ENCODE measurements at places on chromosomes 5 and 9.

DNA sequence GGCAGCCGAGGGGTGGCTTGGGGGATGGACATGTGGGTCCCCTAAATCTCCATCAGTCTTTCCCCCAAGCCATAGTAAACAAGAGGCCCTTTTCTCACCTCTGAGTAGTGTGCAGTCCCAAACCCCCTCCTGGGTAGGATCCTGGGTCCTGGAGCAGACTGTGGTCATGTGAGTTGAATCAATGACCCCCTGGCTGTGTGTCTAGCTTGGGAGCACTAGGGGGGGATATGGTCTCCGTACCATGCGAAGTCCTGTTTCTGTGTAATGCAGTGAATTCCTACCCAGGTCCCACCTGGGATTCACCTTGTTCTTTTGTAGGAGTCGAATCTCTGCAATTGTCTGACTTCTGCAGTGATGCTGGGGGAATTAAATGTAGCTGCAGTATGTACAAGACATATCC is 66.2 kb downstream of the FGF18 start:
- H3K36me3 ChIP-seq: no peaks in the 10 kb centered on the region
- H3K4me3 ChIP-seq: no peak overlapping the region
- no peaks in the 10 kb centered on the region for H3K27me3 ChIP-seq
- H3K4me1 ChIP-seq: no peaks in the 10 kb centered on the region
- H3K27ac ChIP-seq: no peak overlapping the region

- no peak overlapping the region for H3K4me3 ChIP-seq
- no peaks in the 10 kb centered on the region for H3K36me3 ChIP-seq
- H3K27me3 ChIP-seq: no peaks in the 10 kb centered on the region
- no peaks in the 10 kb centered on the region for H3K4me1 ChIP-seq
- no peak overlapping the region for H3K27ac ChIP-seq
Measured at GRCh38 chr9:75910731-75911130, 20.3 kb downstream of the PCSK5 start.

DNA sequence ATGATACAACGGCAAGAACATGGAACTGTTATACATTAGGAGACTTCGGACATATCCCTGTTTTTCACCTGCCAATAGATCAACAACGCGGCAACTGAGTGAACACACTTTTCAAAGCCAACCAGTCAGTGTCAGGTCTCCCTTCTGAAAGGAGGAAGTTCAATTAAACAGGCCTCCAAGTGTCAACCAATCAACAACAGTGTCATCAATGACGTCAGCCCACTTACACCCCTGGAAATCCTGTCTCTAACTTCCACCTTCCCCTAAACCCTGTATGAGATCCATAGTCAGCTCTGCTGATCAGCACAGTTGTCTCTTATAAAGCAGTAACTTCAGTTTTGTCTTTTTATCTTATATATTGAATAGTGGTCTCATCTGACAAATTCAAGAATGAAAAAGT is 36.6 kb downstream of the DMRT3 start:
- H3K36me3 ChIP-seq: no peaks in the 10 kb centered on the region
- H3K4me1 ChIP-seq: no peaks in the 10 kb centered on the region
- no peak overlapping the region for H3K27ac ChIP-seq
- H3K4me3 ChIP-seq: no peak overlapping the region

DNA sequence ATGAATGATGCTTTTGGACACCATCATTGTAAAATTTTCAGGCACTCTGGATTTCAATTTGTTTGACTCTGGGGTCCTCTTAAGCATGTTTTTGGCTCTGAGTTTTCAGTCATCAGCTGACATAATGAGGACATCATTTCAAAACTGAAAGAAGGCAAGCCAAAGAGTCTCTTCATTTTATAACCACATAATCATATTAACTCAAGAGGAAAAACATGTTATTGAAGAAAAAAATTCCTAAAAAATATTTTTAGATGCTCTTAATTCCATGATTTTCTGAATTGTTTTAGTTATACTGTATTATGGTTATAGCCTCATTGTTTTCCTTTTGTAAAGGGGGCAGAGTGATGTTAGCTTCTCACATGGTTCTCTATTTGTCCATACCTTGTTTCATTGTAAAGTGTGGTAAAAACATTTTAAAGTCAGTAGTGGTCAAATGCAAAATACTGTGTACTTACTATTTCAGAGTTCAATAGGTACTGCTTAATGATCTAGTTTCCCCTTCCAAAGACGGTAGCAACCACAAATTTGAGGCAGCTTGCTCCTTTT is 472.1 kb downstream of the DMRT2 start:
- DNase-seq: no peak
- no peak overlapping the region for H3K27ac ChIP-seq
- no peaks in the 10 kb centered on the region for H3K4me1 ChIP-seq

DNA sequence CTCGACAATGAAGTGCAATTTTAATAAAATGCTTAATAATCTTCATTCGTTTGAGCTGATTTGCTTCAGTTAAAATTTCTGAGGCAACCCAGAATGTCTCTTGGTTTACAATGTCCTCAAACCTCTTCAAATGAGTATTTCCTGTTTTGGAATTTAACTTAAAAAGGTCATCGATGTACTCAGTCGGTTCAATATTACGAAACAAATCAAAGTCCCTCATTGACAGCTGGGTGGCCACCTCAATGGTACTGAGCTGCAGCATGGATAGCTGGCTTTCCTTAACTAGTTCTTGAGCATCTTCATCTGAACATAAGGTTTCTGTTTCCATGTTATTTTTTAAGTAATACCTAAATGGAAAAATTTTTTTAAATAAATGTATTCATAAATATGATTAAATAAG is 173.3 kb downstream of the RAPGEF6 start:
- H3K27ac ChIP-seq: no peak overlapping the region
- no peak for DNase-seq
- no peaks in the 10 kb centered on the region for H3K4me1 ChIP-seq

GRCh38 chr9:105475302-105475701 is 27.5 kb downstream of the FSD1L start:
- H3K27me3 ChIP-seq: no peaks in the 10 kb centered on the region
- H3K36me3 ChIP-seq: no peaks in the 10 kb centered on the region
- no peak overlapping the region for H3K27ac ChIP-seq
- no peaks in the 10 kb centered on the region for H3K4me1 ChIP-seq

DNA sequence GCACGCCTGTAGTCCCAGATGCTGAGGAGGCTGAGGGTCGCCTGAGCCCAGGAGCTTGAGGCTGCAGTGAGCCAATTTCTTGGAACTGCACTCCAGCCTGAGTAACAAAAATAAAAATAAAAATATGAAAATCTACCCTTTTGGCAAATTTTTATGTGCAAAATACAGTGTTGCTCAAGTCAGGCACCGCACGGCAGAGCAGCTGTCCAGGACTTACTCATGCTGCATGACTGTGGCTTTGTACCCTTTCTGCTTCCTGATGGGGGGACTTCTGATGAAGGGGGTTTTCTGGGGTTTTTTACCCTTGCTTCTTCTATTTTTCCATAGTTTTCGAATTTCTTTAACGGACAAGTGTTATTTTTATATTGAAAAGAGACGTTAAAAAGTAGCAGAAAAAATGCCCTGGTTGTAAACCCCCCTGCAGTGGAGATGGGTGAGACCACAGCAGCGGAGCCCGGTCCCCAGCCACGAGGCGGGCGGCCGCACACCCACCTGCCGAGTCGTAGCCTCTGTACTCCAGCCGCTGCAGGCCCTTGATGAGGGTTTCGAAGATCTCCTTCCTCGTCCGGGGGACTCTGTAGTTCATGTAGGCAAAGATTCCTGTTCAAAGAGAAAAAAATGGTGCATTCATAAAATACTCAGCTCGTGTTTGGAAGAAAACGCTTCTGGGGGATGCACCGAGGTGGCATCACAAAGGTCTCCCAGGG is 15.0 kb downstream of the GFPT2 start:
- peaks cover 34% of the 10 kb centered on the region for H3K36me3 ChIP-seq
- no peak overlapping the region for H3K27ac ChIP-seq
- no peaks in the 10 kb centered on the region for H3K4me1 ChIP-seq
- H3K4me3 ChIP-seq: no peak overlapping the region
- DNase-seq: no peak

DNA sequence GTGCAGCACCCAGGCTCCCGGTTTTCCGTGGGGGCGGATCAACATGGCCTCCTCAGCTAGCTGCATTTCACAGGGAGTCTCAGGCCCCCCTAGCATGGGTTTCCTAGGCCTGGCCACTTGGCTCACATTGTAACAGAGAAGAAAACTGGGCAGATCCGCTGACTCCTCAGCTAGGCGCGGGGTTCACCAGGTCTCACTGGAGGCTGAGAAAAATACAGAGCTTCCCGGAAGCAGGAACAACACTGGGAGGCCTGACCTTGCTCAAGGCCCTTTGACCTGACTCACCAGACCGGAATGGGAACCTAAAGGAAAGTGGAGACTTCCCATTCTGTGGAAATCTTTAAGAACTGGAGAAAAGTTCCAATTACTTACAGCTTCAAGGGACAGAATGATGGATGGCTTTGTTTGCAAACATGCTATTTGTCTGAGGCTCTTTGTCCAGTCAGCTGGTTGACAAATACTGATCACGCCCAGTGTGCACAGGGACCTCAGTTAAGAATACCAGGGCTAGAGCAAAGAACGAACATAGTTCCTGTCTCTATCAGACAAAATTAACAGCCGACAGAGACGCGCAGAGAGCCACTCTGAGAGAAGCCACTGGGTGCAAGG is 88.7 kb upstream of the LRRTM2 start:
- H3K4me3 ChIP-seq: no peak overlapping the region
- peaks cover 26% of the 10 kb centered on the region for H3K4me1 ChIP-seq
- no peak for DNase-seq
- H3K36me3 ChIP-seq: no peaks in the 10 kb centered on the region
- no peak overlapping the region for H3K27ac ChIP-seq

DNA sequence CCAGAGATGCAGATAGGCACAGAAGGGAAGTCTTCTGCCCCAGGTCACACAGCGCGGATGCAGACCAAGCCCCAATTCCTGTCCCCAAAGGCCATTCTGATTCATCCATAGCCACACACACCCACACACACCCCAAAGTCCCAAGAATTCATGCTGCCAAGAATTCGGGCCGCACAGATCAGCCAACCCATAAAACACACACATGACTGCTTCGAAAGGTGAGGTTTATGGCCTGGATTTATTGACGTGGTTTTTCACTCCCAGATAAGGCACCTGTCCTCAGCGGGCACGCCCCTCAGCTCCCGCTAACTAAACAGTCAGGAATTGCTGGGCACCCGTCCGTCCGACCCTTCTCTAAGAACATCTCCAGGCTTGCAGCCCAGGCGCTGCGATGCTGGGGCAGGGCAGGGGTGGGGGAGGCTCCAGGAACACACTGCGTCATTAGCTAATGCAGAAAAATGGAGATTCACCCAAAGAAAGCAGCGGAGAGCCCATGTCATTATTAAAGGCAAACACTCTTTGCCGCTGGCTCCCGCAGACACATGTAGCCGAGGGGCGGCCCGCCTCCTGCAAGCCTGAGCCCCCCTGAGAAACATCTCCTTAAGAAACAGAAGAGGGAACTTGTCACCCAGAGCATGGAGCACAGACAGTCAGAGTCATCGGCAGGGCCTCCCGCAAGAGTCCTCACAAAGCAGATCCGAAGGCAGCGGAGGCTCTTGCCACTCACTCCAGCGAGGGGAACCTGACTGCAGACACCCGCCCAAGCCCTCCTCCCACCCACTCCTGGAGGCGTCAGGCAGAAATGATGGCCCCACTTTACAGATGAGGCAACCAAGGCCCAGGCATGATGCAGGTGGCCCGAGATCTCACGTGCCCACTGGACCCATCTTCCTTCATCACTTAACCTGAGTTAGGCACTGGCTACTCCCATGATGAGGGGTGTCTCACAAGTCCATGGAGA is 19.9 kb downstream of the VAV2 start:
- H3K27ac ChIP-seq: no peak overlapping the region
- no peaks in the 10 kb centered on the region for H3K36me3 ChIP-seq
- no peak for DNase-seq
- no peaks in the 10 kb centered on the region for H3K27me3 ChIP-seq

DNA sequence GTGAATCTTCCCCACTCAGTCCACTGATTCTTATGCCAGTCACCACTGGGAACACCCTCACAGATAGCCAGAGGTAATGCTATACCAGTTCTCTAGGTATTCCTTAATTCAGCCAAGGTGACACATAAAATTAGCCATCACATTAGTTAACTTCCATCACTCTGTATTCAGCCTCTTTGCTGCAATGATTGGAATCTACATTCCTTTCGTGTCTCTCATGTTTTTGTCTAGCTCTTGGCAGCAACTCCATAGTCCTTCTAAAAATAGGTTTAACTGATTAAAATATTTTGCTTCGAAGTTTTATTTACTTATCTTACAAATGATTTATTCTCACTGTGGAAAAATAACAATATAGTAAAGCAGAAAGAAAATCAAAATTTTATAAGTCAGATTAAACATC is 19.6 kb upstream of the RNF20 start:
- H3K27ac ChIP-seq: no peak overlapping the region
- peaks cover 18% of the 10 kb centered on the region for H3K4me1 ChIP-seq
- no peaks in the 10 kb centered on the region for H3K36me3 ChIP-seq
- no peak for DNase-seq

DNA sequence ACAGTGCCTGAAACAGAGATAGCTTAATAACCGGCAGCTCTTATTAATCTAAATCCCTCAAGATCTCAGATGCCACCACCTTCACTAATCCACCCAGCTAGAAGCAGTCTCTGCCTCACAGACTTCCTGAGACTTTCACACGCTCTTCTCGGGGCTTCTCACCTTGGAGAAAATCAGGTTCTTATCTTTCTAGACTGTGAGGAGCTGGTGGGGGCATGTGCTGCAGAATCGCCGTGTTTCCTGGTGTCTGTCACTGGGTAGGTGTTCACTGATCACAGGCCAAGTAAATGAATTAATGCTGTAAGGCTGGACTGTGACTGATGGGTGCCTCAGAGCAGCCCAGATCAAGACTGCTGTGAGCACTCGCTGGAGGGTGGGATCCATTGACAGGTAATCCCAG is 101.7 kb downstream of the PSD2 start:
- H3K36me3 ChIP-seq: no peaks in the 10 kb centered on the region
- no peak overlapping the region for H3K4me3 ChIP-seq
- no peaks in the 10 kb centered on the region for H3K27me3 ChIP-seq
- no peak for DNase-seq
- no peak overlapping the region for H3K27ac ChIP-seq

DNA sequence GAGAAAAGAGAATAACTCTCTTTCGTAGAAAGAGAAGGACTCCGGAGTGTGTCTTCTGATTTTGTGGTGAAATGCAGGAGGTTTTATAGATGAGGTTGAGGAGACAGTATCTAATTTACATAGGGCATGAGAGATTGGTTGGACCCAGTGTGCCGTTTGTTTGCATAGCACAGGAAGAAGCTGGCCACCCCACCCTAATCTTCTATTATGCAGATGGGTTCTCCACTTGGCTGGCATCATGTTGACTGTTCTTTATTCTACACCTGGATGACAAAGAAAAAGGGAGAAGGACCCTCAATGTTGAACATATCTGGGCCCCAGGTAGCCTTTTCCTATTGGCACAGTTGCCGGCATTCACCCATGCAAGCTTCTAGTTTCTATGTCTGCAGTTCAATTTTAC is 23.2 kb upstream of the MINAR2 start:
- no peak overlapping the region for H3K27ac ChIP-seq
- no peak overlapping the region for H3K4me3 ChIP-seq
- H3K27me3 ChIP-seq: no peaks in the 10 kb centered on the region
- H3K4me1 ChIP-seq: no peaks in the 10 kb centered on the region
- no peak for DNase-seq
